ENCODE measurements at places on chromosomes 3 and 15.

GRCh38 chr15:62822228-62822627, 220.3 kb upstream of the TPM1 start:
- DNase-seq, result no peak

DNA sequence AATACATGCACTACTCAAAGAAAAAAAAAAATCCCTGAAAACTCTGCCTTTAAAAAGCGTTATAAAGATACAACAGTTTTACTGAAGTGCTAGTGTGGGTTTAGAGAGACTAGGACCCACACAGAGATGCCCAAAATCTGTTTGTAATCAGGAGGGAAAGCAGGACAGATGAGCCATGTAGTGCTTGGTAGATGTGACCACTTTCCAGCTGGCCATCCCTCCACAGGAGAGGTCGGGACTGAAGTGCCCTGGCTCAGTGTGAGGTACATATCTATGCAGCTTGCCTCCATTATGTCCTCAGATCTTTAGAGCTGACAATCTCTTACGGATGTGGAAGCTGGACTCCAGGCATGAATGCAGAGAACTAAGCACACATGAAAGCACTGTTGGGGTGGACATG, 57.5 kb upstream of the NANOGP8 start:
- DNase-seq, result no peak

DNA sequence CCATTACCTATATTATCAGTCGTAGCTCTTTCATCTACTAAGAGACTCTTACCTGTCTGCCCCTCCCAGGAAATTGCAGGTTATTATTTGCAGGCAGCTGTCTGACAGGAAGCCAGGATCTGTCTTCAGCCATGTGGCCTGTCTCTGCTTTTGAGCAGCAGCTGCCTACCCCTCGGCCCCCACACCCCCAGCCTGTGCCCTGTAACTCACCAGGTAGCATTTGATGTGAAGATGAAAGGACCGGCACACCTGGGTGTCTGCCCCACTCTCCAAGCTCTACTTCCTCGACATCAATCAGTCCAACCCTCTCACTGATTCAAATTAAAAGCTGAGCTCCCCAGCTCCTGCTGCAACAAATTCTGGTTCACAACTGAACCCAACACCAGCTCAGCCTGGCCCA, 197.2 kb upstream of the CTNNB1 start:
- DNase-seq, result no peak

GRCh38 chr15:45377609-45378148, 665 bp downstream of the GATM start:
- DNase-seq, result no peak

- no peak for DNase-seq
These were observed 195.2 kb upstream of the MME start for GRCh38 chr3:154884952-154885351.

DNA sequence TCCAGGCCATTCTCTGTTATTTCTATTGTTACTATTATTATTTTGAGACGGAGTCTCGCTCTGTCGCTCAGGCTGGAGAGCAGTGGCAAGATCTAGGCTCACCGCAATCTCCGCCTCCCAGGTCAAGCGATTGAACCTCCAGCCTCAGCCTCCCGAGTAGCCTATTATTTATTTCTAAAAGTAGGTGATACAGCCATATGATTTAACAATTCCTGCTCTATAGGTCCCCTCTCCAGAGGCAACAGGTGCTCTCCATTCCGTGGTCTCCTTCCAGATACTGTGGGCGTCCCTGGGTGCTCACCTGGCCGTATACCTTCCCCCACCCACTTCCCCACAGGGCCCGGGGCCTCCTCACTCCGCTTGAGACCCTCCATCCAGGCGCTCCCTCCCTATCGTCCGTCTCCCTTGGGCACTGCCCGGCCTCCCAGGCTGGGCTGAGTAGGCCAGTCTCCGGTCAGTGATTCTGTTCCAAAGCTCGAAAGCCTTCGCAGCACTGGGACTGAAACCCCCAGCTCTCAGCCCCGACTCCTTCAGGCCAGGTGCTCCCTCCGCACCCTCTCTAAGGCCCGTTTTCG, 708 bp upstream of the PTPN23 start:
- no peak for DNase-seq

DNA sequence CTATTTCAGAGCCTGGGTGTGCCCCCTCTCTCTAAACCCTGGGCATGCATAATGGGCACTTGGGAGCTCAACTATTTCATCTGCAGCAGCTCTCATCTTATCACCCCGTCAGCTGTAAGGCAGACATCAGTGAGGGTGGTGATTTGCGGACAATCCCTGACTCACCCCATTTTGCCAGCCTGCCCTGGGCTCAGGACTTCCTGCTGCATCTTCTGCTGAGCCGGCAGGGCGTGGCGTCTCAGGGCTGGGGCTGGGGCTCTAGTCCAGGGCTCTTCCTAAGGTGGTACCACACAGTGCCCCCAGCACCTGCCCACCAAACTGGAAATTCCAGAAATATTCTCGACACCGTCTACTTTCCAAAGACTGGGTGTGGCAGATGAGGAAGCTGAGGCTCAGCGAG, 925 bp upstream of the PSTPIP1 start:
- DNase-seq, result peak; percentile 84

DNA sequence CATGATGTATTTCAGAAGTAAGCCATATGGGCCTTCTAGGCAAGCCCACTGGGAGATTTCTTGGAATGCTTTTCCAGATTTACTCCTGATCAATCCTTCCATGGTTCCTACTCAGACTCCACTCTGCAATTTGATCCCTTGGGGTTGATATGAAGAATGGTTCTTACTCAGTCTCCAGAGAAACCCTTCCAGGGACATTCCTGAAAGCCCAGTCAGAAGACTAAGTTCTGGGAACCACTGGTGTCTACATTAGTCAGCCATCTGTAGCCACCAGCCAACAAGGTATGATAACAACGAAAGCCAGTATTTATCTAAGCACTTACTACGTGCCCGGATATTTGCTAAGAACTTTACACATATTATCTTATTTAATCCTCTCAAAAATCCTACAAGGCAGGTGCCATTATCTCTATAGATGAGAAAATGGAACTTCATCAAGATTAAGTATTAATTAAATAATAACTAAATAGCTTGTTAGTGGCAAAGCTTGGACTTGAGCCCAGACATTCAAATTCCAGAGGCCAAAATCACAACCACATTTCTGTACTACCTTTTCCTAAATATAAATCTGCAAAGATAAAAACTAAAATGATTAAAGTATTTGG, 32.7 kb downstream of the ZNF385D start:
- DNase-seq, result no peak

DNA sequence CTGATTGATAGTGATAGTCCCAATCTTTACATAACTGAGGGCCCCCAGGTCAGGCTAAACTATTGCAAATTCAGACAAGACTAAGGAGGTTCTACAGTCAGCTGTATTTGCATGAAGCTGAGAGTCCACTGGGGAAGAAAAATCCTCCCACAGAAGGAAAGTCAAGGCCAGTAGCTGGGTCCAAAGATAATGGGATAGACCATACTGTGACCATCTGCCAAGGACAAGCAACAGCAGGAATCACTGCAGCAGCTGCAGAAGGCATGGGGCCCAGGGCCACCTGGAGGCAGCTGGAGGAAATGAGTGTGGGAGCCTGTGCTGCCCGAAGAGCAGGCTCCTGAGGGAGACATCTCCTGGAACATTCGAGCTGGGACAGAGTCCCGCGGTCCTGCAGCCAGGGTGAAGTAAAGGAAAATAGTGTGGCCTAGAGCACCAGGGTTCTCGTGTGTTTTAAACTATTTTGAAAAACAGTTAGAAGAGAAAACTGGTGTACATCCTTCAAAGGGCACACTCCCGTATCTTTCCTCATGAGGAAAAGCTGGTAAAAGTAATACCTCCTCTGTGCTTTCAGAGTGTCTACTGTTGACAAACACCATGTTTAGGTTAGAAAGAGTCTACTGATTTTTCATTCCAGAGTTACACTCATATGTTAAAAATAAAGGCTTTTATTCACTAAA, 13.2 kb upstream of the TMEM212 start:
- no peak for DNase-seq

GRCh38 chr3:139686624-139687023, 8.9 kb upstream of the NMNAT3 start:
- DNase-seq, result no peak

GRCh38 chr15:65732698-65733097, 59.4 kb downstream of the DENND4A start:
- no peak for DNase-seq

DNA sequence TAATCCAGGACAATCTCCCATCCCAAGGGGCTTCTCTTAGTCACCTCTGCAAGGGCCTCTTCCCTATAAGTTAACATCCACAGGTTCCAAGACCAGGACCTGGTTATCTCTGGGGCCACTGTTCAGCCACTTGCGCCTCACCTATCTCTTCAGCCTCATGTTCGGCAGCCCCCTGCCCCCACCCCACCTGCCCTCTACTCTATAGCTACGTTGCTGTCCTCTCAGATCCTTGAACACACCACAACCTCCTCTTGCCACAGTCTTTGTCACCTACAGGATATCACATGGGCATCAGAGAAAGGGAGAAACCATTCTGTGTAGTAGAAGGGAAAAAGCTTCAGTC, 33.9 kb downstream of the SLC41A3 start:
- DNase-seq, result no peak

DNA sequence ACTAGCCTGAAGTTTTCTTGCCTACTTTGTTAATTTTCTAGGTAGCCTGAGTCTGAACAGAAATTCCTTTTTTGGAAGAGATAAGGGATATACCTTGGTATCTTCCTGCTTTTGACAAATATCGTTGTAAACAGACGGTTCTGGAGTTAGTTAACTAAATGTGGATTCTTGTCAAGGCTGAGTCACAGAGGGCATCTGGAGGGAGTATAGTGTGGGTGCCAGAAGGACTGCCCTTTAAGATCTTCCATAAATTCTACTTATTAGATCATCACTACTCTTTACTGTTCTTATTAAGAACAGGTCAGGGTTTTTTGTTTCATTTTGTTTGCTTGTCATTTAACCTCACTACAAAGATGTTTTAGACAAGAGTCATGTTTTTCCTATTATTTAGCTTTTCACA, 125.3 kb upstream of the SKOR1 start:
- DNase-seq, result no peak

DNA sequence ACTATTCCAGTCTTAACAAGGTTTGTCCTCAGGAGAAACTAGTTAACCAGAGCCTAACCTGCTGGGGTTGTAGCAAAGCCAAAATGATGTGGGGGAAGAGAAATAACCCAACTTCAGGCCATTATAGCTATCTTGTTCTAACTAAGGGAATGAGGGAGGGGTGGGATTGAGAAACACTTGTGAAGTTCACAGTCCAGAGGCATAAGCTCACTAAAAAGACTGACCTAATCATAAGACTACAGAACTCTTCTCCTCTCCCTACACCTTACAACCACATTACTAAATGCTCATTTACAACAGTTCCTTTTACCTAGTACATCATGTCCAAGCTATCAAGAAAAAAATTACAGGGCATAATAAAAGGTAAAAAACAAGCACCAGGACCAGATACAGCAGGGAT, 52.8 kb downstream of the UBE3A start:
- DNase-seq, result no peak

All from activated CD4-positive, alpha-beta T cell treated with anti-CD3 and anti-CD28 coated beads, Interleukin-2, amount 50 U/mL, for 16 hours (primary cell).